ENCODE measurements at places on chromosomes 3 and 15. TPM values are rescaled to one million over a fixed set of nuclear protein-coding genes. Genes with fewer than 3 reads are reported as not detected.
A peak's percentile ranks its signal among the peaks of the same experiment; 100 is the strongest.

Gene GABRA5
- not detected for polyA plus RNA-seq

Gene BRPF1
- 5.8 TPM for polyA plus RNA-seq

Gene WNT7A
- 0.04 TPM for polyA plus RNA-seq

GRCh38 chr15:28044121-28044672 lies 54.9 kb downstream of the OCA2 start:
- no peak for DNase-seq

DNA sequence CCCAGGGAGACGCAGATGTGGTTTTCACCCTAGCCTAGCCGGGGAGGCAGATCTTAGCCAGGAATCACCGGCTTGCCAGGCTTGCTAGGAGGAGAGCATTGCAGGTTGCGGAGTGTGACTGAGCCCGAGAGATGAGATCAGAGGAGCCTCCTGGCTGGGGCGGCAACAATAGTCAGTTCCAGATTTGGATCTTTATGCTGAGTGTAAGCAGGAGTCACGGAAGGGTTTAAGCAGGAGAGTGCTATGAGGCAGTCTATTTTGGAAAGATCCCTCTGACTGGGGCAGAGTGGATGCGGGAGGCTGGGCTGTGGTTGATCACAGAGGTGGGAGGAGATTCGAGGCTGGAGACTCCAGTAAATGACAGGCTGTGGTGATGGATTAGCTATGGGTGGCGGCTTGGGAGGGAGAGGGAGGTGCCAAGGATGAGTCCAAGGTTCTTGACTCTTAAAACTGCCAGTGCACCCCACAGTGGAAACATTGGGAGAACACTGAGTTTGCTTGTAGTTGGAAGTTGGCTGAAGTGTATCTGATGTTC lies 10.4 kb upstream of the BAHD1 start:
- no peak for DNase-seq

- DNase-seq, result peak; percentile 68
Measured at GRCh38 chr15:79007066-79007465, 62.2 kb upstream of the CTSH start.

DNA sequence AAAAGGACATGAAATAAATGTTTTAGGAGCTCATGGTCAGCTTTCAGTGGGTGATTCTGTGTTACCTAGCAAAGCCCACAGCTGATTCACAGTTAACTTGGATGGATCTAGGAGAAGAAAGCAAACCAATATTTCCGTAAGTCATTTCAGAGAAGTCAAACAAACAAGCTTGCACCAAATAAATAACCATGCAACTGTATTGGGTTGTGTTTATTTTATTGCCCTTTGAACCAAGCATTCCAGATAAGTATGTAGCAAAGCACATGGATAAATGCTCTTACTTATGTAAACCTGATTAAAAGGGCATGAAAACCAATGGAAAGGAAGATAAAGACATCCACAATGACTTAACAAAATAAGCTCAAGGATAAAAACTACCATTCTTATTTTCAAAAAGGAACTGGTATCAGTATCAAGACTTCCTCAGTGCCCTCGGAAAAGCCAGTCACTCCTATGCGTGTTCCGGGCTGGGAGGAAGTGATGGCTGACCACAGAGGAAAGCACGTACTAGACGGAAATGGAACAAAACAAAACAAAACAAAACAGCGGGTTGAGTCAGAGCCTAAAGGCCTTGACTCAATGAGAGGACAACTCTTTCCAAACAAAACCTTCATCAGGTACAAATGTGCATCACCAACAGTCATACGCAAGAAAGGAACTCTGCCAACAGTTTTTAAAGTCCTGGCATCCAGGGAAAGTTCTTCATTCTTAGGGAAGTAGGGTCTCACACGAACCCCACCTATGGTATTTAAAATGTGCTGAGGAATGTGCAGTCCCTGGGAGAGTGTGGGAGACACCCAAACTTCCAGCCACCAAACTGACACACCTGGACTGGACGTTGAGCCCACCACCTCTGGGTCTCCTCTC lies 103.3 kb downstream of the SNRK start:
- DNase-seq, result no peak

GRCh38 chr3:45632956-45633355 lies 38.4 kb downstream of the LIMD1 start:
- no peak for DNase-seq
